ENCODE measurements at places on chromosomes 5 and 9. TPM values are rescaled to one million over a fixed set of nuclear protein-coding genes. Genes with fewer than 3 reads are reported as not detected.

Gene TRAF1
- total RNA-seq, result 7.5 TPM

Gene UGT3A2
- total RNA-seq, result 2.8 TPM

Gene TEK
- total RNA-seq, result 1.5 TPM

Gene HARS1
- total RNA-seq, result 50.1 TPM

Gene TRIM7
- total RNA-seq, result 0.39 TPM

Gene IL4
- not detected for total RNA-seq

Gene PLPP1
- total RNA-seq, result 68.4 TPM

Gene PIP5K1B
- 5.0 TPM for total RNA-seq

Gene COL15A1
- 0.74 TPM for total RNA-seq

Gene CFAP157
- total RNA-seq, result 0.86 TPM

Gene LCN1
- not detected for total RNA-seq

Gene ORM1
- total RNA-seq, result not detected

Gene ADGRV1
- total RNA-seq, result 15.5 TPM

Gene MYOT
- not detected for total RNA-seq

Gene PLAC8L1
- total RNA-seq, result not detected

Gene CMBL
- total RNA-seq, result 1.3 TPM

Gene CDH6
- total RNA-seq, result 0.04 TPM

Gene TSC1
- 28.5 TPM for total RNA-seq

Gene TAF1L
- not detected for total RNA-seq

Gene AHRR
- total RNA-seq, result 1.2 TPM

Gene ELAVL2
- total RNA-seq, result 4.1 TPM

Gene FBP1
- total RNA-seq, result 2.9 TPM

Gene SLC34A1
- not detected for total RNA-seq

Gene IGFBPL1
- total RNA-seq, result 24.2 TPM

Gene GARNL3
- 34.2 TPM for total RNA-seq

Gene TMEFF1
- total RNA-seq, result 34.2 TPM

Gene EXOC3
- 30.5 TPM for total RNA-seq

Gene STKLD1
- 2.0 TPM for total RNA-seq

Gene GABRA6
- not detected for total RNA-seq

Gene ZBED3
- total RNA-seq, result 2.3 TPM

Gene SH3GLB2
- total RNA-seq, result 203 TPM

Gene SPINK13
- total RNA-seq, result not detected

Gene MLANA
- not detected for total RNA-seq

Gene STK32A
- total RNA-seq, result 1.7 TPM

Gene ARID3C
- 0.27 TPM for total RNA-seq

Gene PRRX2
- 10.2 TPM for total RNA-seq

Data from cardiac muscle cell (in vitro differentiated cells and primary cell).